Placental pericyte (primary cell): ENCODE measurements at places on chromosomes 2 and 18. TPM values are rescaled to one million over a fixed set of nuclear protein-coding genes. Genes with fewer than 3 reads are reported as not detected.

The TM4SF20 gene
- total RNA-seq: not detected in 2 replicates

The C1QL2 gene
- under 0.01 TPM in 1 of 2 replicates, not detected in the other for total RNA-seq

The ANKAR gene
- 4.6 and 6.4 TPM in 2 replicates for total RNA-seq

The BMP10 gene
- 0.44 TPM in 1 of 2 replicates, not detected in the other for total RNA-seq

The MAL gene
- not detected in 2 replicates for total RNA-seq
